ENCODE measurements at places on chromosomes 2 and 18.

DNA sequence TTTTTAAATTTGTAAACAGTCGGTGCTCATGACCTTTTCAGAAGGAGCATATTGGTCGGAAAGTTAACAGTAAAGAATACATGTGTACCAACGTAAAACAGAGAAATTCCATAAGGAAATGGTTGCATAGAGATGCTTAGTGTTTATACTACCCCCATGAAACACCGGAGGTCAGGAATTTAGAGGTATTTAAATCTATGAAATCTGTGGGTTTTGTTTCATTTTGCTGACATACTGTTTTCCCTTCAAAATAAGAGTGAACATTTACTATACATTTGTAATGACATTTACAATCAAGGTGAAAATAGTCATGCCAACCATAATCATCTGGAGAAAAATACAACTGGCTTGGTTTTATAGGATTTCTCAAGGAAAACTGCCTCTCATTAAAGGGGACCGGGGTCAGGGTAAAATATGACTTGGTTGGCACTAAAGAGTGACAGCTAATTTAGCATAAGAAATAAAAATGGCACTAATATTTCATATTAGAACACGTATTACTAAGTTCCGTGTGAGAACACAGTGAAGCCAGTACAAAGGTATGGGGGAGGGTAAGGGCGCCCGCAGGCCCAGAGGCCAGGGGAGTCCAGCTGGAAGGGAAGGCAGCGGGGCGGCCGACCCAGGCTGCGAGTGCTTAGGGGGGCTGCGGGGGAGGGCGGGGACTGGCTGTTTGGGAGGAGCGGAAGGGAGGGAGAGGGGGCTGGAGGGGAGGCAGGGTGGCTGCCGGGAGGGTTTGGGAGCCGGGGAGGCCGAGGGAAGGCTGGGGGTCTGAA lies 1.1 kb upstream of the RNU4ATAC start:
- peak overlapping the region; percentile 84 for H3K4me3 ChIP-seq
- H3K4me1 ChIP-seq = no peaks in the 10 kb centered on the region
- H3K27ac ChIP-seq = peak overlapping the region; percentile 98
- H3K27me3 ChIP-seq = no peaks in the 10 kb centered on the region
- H3K36me3 ChIP-seq = peaks cover 26% of the 10 kb centered on the region

DNA sequence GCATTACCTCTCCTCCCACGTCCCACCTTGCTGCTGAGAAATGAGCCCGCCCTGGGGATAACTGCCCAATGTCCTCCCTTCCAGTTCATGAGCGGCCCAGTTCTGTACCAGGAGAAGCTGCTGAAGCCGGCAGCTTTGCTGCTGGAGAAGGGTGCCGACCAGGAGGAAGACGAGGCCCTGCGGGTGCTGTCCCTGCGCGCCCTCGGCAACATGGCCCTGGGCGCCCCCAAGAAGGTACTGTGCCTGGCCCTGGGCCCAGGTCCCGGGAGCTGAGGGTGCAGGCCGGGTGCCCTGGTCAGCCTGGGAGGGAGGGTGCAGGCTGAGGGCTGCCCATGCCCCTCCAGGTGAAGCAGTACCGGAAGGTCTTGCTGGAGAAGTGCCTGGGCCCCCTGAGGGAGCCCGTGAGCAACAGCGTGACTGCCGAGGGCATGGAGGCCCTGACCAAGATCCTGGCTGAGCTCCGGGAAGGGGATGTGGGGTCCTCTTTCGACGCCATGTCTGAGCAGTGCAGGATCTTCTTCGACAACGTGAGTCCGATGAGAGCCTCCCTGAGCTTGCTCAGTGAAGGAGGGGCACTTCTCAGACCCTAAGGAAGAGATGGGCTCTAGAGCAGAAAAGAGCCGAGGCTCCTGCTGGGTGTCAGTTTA lies 25.7 kb downstream of the HJURP start:
- H3K4me1 ChIP-seq = no peaks in the 10 kb centered on the region
- peak; percentile 42 for DNase-seq
- no peak overlapping the region for H3K4me3 ChIP-seq
- no peaks in the 10 kb centered on the region for H3K27me3 ChIP-seq

DNA sequence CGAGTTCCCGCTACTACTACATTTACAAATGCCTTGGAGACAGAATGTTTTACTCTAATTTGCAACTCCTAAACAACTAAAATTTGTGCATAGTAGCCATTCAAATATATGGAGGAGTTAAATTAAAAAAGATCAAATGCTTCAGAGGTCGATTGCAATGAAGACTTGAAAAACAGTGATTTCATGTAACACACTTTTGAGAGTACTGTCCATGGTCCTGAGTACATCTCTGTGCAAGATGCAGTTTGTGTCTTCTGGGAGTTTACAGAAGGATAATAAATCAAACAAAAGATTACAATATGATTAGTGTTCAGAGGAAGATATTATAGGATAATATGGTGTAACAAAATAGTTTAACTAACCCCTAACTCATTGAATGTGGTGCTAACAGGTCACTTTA lies 894.7 kb downstream of the TMEM182 start:
- H3K27ac ChIP-seq = no peak overlapping the region
- no peak overlapping the region for H3K4me3 ChIP-seq
- H3K27me3 ChIP-seq = no peaks in the 10 kb centered on the region
- no peak for DNase-seq
- H3K4me1 ChIP-seq = no peaks in the 10 kb centered on the region

- H3K4me1 ChIP-seq = no peaks in the 10 kb centered on the region
- H3K27me3 ChIP-seq = no peaks in the 10 kb centered on the region
- H3K27ac ChIP-seq = no peak overlapping the region
- no peak for DNase-seq
- H3K4me3 ChIP-seq = no peak overlapping the region
- H3K36me3 ChIP-seq = no peaks in the 10 kb centered on the region
Measured at GRCh38 chr2:233803994-233804393, 25.9 kb downstream of the MROH2A start.

DNA sequence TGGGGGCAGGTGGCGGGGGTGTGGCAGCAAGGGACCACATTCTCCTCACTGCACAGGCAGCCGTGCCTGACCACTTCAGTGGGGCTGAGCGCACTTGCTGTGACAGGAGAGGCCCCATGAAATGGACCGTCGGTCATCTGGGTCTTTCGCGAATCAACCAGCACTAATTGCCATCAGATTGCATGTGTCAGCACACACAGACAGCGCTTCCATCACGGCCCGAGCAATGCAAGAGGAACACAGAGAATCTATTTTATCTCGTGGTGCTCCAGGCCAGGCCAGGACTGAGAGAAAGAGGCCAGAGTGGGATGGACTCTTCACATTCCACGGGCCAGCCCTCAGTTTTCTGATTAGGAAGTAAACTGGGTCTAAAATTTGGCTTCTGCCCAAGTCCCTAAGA lies 87.0 kb downstream of the EIPR1 start:
- H3K27ac ChIP-seq = no peak overlapping the region
- no peaks in the 10 kb centered on the region for H3K27me3 ChIP-seq
- DNase-seq = no peak
- no peaks in the 10 kb centered on the region for H3K4me1 ChIP-seq

Measured in H9 (cell line).